ENCODE measurements at places on chromosomes 5 and 9.

GRCh38 chr5:44747396-44747795 lies 61.4 kb upstream of the MRPS30 start:
- no peak for DNase-seq

GRCh38 chr5:141135030-141135717 lies at the start of gene PCDHB5:
TSS of gene PCDHB5 (plus strand) at chr5:141135206. CDS start at chr5:141135435, 229 bp downstream.
- peak; percentile 3 for DNase-seq

- no peak for DNase-seq
These were observed 17.8 kb upstream of the SLC12A7 start for GRCh38 chr5:1129711-1130055.

GRCh38 chr9:71250581-71250980 lies 129.2 kb upstream of the TRPM3 start:
- no peak for DNase-seq

DNA sequence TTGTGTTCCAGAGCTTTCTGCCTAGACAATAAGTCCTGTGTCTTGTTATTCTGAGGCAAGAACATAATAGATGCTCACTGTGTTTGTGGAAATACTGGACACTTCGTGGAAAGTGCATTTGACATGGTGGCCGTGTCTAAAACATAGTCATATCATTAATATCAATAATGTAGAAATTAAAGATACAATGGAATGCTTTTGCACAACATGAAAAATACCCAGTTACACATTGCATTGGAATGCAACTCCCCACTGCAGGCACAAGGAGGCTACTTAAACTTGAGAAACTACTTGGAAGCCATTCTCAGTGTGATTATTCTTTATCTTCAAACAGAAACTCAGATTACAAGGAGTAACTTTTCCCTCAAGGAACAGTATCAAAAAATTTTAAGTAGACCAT lies 145.3 kb upstream of the ZNF462 start:
- peak; percentile 83 for DNase-seq

- peak; percentile 64 for DNase-seq
These were observed 65.4 kb downstream of the WDR41 start for GRCh38 chr5:77426670-77427069.

GRCh38 chr9:137049544-137050449 lies 3.8 kb upstream of the NPDC1 start:
- DNase-seq, result peak; percentile 15

DNA sequence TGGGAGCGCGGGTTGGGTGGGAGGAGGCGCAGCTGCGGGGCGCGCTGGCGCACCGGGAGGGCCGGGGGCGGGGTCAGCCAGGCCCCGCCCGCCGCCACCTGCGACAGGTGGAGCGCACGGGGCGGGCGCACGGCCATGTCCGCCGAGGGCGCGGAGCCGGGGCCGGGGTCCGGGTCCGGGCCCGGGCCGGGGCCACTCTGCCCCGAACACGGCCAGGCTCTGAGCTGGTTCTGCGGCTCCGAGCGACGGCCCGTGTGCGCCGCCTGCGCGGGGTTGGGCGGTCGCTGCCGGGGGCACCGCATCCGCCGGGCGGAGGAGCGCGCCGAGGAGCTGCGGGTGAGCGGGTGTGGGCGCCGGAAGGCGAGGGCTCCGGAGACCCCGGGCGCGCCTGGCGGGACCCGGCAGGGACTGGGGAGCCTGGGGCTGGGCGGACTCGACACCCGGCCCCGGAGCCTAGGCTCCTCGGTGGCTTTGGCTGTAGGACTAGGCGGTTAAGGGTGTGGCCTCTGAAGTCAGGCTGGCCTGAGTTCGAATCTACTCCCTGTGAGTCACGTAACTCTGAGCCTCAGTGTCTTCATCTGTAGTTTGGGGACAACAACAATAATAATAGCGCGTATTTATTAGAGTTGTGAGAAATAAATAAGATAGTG lies at the start of gene BSPRY:
TSS of gene BSPRY (plus strand) at position 97 of the 650 bp plus-strand sequence. CDS start at position 136, 39 bp downstream.
- no peak for DNase-seq

DNA sequence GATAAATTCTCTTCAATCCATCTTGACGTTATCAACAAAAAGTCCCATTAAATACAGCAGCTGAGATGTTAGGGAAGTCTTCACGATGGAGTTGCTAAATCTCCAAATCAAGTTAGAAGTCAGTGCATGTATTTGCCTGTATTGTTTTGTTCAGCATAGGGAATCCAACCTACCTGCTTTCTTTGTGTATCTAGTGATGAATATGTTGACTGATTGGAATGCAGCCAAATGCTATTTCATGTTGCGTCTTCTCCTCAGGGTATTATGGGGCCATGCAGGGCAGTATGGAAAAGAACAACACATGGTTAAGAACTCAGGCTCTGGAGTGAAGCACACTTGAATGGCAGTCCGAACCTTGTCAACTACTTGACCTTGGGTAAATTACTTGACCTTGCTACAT lies 529.5 kb upstream of the ZNF462 start:
- DNase-seq, result no peak

DNA sequence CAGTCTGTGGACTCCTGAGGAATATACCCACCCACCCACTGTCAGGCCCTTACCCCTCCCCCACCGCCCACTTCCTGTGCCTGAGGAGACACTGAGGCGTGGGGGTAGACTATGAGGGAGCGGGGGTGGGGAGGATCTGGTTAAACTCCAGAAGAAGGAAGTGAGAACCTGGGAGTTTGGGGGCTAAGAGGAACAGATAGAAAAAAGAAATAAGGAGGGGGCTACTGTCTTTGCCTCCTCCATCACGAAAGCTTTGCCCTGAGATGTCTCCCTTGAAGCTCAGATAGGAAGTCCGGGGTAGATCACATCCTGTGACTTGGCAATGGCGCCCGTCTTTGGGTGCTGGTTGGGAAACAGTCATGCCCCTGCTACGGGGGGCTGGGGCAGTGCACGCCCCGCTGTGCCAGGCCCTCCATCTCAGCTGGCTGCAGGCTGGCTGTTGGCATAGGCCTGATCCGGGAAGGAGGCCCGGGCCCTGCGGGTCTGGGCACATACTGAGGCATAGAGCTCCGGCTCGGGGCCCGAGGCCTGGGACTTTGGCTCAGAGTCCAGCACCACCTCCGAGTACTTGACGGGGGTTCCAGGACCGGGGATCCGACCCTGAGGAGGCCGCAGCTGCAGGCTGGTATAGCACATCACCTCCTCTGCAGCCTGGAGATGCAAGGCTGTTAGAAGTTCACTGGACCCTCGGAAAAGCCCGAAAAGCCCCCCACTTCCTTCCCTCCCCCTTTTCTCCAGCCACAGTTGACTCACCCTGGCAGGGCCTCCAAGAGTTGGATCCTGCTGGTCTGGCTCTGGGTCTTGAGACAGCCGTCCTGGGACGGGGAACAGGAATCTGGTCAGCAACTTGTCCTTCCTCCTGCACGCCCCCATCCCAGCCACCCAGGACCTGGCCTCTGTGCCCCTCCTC lies 1.0 kb downstream of the SIT1 start:
- no peak for DNase-seq

- no peak for DNase-seq
These were observed 150.2 kb downstream of the KIAA0825 start for GRCh38 chr5:94467954-94468930.

DNA sequence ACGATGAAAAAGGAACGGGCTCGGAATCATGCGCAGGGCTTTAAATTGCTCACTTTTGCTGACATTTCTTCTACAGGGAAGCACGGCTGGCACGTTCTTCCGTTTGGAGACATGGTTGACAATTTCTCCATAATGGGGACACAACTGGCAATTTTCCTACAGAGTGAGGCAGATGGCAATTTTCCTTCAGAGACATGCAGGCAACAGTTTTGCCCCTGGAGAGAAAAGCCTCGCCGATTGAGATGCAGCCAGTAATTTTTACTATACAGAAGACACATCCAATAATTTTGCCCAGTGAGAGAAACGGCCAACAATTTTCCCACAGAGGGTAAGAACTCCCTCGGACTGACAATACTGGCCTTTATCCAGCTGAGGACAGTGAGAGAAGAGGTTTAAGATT lies 90.9 kb upstream of the GPR151 start:
- DNase-seq, result no peak

- no peak for DNase-seq
These were observed 390.4 kb downstream of the ARHGEF28 start for GRCh38 chr5:74016373-74016772.

GRCh38 chr5:55410845-55411244 lies 103.1 kb downstream of the MTREX start:
- no peak for DNase-seq

DNA sequence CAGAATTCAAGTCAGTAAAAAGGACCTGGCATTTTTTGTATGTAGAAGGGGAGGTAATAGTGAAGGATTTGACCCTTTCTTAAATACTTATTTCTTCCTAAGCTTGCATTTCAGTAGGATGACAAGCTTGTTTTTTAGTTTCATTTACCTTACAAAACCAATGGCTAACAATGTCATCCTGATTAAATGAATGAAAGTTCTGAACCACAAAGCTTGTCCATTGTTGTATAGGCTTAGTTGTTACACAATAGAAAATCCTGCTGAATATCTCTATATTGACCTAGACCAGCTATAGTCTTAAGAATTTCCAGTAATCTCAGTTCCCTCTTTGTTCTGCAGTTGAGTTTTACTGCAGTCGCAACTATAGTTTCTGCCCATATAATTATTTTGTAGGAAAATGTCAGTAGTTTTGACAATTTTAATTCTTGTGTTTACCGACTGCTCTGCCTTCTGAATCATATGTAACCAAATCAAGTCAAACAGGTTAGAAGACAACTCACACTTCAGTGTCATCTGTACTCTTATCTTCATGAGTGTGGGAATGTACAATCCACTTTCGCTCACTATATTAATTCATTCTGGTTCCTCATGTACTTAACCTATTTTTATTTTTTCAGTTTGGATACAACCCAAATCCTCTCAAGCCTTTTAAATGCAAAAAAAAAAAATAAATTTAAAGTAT lies 195.7 kb downstream of the CD180 start:
- no peak for DNase-seq

DNA sequence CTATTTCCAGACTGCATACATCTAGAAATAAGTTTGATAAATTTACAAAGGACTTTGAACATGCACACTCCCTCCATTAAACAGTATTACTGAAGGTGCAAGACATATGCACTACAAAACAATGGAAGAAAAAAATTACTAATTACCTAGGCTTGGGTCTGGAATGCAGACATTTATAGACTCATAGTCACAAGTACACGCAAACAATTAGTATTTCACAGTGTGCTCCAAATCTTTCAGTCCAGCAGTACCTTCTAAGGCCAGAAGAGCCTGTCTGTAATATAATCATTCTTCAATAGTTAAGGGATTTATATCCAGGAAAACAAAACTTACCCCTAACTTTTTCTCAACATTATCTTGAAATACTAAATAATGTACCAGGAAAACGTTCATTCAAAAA lies 11.2 kb downstream of the RICTOR start:
- DNase-seq, result peak; percentile 35

GRCh38 chr9:134938346-134939079 lies 20.8 kb upstream of the FCN1 start:
- no peak for DNase-seq

GRCh38 chr5:81755320-81755719 lies 4.4 kb upstream of the SSBP2 start:
- peak; percentile 87 for DNase-seq

DNA sequence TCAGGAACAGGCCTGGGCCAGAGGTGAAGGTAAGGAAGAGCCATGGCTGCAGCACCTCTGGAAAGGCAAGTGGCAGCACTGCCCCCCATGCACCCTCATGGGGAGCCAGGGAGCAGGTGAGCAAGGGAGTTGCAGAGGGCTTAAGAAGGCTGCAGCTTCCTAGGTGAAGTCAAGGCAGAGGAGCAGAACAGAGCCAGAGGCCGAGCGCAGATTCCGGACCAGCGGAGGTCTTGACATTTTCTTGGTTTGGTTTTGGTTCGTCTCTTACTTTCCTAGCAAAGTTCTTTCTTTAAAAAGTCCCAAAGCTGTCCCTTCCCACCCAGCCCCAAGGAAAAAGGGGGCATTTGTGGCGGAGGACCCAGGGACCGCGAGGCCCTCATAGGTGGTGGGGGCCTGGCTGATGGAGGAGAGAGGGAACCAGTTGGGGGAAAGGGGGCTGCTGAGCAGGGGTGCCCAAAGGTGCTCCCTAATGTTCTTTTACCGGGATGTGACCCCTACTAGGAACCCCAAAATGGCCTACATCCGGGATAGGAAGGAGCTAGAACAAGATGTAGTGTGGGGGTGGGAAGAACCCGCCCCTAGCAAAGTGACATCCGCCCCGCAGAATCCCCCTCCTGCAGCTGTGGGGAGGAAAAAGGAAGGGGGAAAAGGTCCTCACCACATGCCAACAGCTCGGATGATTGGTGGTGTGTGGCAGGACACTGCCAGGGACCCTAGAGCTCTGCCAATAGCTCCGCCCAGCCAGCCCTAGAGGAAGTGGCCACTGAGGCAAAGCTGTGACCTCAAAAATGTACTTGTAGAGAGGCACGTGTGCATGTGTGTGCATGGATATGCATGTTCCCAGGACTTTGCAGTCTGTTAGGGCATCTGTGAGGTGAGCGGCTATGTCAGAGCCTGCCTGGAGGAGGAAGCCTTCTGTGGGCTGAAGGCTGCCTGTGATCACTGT lies 914 bp upstream of the CD72 start:
- no peak for DNase-seq

- no peak for DNase-seq
These were observed 14.1 kb downstream of the PDLIM4 start for GRCh38 chr5:132271251-132272246.

DNA sequence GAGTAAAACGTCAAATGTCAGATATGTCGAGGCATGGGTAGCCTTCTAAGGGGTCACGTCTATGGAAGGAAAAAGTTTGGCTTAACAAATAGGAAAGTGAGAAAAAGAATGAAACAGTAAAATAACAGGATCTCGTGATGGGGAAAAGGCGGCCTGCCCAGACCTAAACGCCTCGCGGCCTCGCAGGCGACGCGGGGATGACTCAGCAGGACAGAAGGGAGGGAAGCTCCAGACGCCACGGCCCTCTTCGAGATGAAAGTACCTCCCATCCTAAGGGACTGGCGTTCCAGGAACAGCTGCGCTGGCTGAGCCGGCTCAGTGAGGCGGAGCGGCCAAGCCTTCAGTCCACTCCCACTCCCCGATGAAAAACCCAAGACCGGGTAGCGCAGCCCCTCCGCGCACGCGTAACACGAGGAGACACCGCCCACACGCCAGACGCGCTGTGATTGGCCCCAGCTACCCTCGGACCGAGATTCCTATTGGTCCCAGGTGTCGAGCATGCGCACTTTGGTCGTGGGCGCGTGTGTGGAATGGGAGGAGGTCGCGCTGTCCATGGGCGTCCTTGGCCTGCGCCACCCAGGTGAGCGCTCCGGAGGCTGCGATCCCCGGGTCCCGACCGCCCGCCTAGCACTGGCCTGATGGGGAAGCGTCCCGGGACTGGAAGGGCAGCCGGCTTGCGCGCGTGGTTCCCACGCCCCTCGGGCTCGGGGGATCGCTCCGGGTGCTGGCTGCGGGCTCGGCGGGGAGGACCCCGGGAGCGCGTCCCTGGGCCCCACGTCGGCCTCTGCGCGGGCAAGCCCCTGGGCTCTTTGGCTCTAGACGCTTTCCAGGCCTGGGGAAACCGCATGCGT lies 588.5 kb downstream of the MTRR start:
- peak; percentile 99 for DNase-seq

GRCh38 chr5:8474569-8474930 lies 605.6 kb downstream of the MTRR start:
- no peak for DNase-seq

- DNase-seq, result no peak
These were observed 32.1 kb downstream of the GDNF start for GRCh38 chr5:37807621-37808301.

- DNase-seq, result no peak
These were observed 128.1 kb downstream of the GIN1 start for GRCh38 chr5:102991802-102992201.

GRCh38 chr5:5139777-5140478 lies at the start of gene ADAMTS16:
TSS of gene ADAMTS16 (plus strand) at chr5:5140330. CDS start at chr5:5140468, 138 bp downstream.
- no peak for DNase-seq

Data from fibroblast of skin of abdomen (primary cell).